ENCODE measurements at places on chromosomes 12 and 14. TPM values are rescaled to one million over a fixed set of nuclear protein-coding genes. Genes with fewer than 3 reads are reported as not detected.

IAPP gene
- not detected for total RNA-seq

DNA sequence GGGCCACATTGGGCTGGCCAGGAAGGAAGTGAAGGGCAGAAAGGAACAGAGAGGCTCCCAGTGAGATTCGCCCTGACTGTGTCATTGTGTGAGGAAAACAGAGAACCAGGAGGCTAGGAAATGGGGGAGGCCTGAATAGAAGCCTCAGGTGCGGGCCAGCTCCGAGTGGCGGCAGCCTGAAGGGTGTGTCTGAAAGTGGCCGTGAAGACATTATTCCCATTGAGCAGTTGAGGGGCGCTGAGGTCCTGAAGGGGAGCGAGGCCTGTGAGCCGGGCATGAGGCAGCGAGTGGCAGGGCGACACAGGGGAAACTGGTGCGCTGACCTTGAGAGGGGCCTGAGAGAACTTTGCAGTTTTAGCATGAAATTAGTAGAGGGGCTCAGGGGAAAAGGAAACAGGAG, 6.9 kb downstream of the CLBA1 start:
- DNase-seq = no peak

DNA sequence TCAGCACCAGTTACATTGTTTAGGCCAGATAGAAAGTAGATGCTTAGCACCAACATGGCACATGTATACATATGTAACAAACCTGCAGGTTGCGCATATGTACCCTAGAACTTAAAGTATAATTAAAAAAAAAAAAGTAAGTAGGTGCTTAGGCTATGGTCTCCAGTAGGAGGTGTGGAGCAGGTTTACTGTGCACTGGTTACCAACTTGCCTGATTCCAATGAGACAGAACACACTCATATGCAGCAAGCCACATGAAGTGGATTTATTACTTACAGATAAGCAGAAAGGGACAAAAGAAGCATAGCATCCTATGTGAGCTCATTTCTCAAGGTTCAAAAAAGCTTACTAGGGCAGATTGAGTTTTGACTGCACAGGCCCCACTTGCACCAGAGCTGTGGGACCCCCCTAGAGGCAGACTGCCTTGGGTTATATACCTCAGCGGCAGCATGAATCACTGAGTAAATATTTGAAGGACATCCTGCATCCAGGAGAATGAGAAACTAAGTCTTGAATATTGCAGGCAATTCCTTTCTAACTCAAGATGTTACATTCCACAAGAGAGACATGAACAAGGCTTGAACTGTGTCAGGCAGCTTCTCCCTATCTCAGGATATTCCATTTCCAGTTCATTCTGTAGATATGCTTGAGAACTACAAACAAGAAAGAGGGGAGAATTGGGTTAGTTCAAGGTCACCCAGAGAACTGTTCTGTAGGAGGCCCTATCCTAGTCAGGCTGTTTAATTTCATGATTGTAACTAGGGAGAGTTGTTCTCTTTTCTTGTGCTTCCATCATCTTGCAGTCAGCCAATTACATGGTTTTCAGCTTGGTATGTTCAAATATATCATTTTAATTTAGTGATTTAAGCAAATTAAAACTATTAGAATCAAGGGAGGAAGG, 30.1 kb downstream of the LRFN5 start:
- DNase-seq = no peak

GRCh38 chr14:73170686-73171085, 34.4 kb downstream of the PSEN1 start:
- no peak for DNase-seq
